Right cardiac atrium (tissue), 5 donors: ENCODE measurements at places on chromosomes 1 and 21. TPM values are rescaled to one million over a fixed set of nuclear protein-coding genes. Genes with fewer than 3 reads are reported as not detected.

The UBXN10 gene
- 5.9 TPM for total RNA-seq

The ATP1A2 gene
- total RNA-seq = 251 TPM

DNA sequence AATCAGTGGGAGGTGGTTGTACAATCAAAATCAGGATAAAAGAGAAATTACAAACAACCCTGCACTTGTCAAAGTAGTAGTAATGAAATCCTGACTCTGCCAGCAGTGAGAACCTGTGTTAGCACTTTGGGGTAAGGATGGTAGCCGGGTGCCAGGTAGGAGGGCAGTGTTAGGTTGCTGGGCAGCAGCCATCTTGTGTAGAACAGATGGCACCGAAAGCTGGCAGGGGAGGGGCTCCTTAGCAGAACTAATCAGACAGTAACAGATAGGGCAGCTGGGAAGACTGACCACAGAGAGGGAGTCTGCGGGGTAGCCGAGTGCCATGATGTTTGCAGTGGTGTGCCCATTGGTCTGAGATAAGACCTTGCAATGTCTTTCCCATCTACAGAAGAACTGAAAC, 137.3 kb downstream of the SDCCAG8 start:
- no peak for DNase-seq

DNA sequence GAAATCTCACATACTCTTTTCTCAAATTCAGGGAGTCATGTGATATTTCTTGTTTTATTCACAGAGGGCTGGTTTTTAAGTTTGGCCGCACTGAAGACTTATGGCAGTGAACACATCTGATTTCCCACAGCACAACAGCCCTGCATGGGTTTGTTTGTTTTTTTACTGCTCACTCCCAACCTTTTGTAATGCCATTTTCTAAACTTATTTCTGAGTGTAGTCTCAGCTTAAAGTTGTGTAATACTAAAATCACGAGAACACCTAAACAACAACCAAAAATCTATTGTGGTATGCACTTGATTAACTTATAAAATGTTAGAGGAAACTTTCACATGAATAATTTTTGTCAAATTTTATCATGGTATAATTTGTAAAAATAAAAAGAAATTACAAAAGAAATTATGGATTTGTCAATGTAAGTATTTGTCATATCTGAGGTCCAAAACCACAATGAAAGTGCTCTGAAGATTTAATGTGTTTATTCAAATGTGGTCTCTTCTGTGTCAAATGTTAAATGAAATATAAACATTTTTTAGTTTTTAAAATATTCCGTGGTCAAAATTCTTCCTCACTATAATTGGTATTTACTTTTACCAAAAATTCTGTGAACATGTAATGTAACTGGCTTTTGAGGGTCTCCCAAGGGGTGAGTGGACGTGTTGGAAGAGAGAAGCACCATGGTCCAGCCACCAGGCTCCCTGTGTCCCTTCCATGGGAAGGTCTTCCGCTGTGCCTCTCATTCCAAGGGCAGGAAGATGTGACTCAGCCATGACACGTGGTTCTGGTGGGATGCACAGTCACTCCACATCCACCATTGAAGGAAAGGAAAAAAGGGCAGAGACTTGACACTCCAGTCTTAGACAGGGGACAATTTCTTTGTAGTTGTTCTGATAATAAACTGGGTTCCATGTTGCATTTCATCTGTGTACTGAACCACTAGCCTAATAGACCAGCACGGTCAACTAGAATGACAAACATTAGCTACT, 22.8 kb downstream of the TMEM50A start:
- DNase-seq = no peak

DNA sequence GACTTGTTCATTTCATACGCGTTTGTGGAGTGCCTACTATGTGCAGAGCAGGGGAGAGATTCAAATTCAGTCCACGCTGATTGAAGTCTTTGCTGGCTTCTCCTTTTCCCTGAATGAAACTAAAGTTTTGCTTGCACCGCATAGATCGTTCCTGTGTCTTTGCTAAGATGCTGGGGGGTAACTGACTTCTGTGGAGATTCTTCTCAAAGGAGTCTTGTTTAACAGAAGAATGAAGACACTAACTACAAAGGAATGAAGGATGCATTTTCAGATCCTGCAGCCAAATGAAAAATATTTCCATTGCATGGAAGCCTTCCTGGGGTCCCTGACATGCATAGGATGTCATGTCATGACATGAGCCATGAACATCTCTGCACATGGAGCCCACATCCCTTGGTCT, 26.9 kb upstream of the H6PD start:
- DNase-seq = no peak
